ENCODE measurements at places on chromosomes 2 and 18.

- DNase-seq = no peak
These were observed 113.4 kb downstream of the PIEZO2 start for GRCh38 chr18:11035814-11036495.

DNA sequence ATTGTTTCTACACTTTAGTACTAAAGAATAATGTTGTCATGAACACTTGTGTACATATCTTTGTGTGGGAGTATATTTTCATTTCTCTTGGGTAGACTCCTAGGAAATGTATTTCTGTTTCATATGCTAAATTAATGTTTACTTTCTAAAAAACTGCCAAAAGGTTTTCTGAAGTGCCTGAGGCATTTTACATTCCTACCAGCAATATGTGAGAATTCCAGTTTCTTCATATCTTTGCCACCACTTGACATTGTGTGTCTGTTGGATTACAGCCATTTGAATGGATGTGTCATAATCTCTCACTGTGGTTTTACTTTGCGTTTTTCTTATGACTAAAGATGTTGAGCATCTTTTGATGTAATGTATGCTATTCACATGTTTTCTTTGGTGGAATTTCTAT lies 428.2 kb upstream of the KCNH7 start:
- no peak for DNase-seq

DNA sequence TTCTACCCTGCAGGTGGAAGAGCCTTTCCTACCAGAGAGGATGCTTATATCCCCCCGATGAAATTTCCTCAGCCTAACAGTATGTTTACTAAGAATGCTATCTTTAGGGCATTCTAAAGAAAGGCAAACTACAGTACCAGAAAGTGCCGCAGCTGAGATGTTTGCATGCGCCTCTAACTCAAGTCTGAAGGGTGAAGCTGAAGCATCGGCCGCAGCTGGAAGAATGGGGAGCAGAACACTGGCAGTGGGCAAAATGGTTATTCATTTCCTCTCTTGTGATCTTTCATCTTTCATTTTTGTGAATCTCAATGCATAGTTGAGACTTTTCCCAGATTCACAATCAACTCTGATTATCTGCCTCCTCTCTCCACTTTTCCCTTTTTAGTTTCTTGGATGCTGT lies 648.2 kb upstream of the ZEB2 start:
- no peak for DNase-seq

GRCh38 chr2:3430740-3431490 lies 51.4 kb downstream of the TRAPPC12 start:
- no peak for DNase-seq

- no peak for DNase-seq
These were observed 355.9 kb downstream of the PIK3C3 start for GRCh38 chr18:42310956-42311355.

DNA sequence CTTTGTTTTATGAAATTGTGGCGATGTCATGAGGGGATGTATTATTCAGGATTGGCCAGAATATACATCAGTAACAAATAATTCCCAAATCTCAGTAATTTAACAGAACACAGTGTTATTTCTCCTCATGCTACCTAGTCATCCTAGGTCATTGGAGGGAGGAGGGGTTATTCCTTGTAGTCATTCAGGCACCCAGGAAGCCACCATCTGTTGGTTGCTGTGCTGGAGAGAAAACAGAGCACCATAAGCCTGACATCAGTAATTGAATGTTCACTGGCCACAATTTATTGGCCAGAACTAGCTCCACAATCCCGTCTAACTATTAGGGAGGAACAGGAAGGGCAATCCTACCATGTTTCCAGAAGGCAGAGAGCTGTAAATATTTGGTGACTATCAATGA lies 303.5 kb upstream of the CELF4 start:
- no peak for DNase-seq

DNA sequence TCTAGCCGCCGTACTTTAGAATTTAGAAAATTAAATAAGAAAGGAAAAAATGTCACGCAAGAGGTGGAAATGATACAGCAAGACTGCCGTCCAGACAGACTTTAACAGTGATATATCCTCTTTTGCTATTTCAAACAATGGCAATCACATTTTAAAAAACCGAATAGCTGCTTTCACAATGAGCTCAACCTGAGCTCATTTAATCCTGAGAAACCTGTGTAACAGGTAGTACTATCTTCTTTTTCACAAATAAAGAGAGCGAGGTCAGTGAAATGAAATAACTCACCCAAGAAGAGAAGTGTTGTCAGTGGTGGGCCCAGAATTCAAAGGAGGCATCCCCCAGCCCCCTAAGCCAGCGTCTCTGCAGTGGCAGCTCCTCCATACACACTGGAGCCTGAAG lies 60.7 kb upstream of the DAPL1 start:
- DNase-seq = no peak

DNA sequence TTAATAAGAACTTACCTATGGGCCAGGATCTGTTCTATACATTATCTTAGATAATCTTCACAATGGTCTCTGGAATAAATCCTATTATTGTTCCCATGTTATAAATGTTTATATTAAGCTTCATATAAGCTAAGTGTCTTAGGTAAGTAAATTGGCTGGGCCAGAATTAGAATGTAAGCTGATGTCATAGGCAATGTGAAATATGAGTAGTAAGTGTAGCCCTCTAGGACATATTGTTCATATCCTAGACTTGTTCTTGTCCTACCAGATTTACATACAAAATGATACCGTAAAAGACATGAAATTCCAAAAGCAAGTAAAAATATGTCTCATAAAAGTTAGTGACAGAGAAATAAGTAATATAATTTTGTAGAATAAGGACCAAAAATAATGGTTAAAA lies 89.9 kb downstream of the CDH19 start:
- DNase-seq = no peak

GRCh38 chr2:235293061-235293460 lies 200.8 kb upstream of the AGAP1 start:
- DNase-seq = no peak

DNA sequence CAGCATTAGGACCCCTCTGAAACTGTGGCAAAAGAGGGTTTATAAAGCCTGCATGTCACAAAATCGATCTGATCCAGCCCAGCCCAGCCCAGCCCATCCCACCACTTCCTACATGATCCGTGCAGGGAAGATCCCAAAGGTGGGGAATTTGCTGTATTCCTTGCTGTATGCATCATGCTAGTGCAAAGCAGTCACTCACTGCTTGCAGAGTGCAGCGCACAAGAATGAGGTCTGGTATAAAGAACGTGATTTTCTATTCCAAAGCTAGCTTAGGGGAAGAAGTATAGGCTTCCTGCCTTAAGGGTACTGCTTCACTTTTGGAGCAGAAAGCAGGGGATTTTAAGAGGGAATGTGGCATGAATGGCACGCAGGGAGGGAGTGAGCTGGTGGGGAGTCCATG lies 18.9 kb upstream of the SERPINB11 start:
- no peak for DNase-seq

- no peak for DNase-seq
These were observed 323.1 kb downstream of the CTNNA2 start for GRCh38 chr2:79835911-79836310.

All from stimulated activated CD8-positive, alpha-beta memory T cell treated with anti-CD3 and anti-CD28 coated beads, Interleukin-15, amount 100 ng/mL, for 24 hours (primary cell).